ENCODE measurements at places on chromosomes 5 and 9.

DNA sequence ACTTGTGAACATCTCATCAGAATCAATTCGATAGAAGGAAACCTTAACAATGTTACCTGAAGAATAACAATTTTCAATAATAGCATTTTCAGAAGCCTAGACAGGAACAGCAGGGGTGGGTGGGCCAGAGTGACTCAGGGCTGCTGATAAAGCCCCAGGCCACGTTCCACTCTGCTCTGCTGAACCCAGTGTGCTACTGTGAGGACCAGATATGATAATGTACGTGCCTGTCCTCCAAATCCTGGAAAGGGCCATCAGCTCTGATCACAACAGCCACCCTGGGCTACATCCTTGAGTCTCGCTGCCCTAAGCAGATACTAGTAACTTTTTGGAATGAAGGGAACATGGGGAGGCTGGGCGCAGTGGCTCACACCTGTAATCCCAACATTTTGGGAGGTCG lies 91.3 kb downstream of the PRRT1B start:
- no peak for DNase-seq

GRCh38 chr5:141199359-141200235 lies at the start of gene PCDHB11:
Gene PCDHB11, plus strand, starts transcription at chr5:141199627. Its CDS starts 148 bp downstream, at chr5:141199775.
- no peak for DNase-seq

GRCh38 chr5:1387059-1387755 lies 42.3 kb upstream of the CLPTM1L start:
- DNase-seq, result no peak

DNA sequence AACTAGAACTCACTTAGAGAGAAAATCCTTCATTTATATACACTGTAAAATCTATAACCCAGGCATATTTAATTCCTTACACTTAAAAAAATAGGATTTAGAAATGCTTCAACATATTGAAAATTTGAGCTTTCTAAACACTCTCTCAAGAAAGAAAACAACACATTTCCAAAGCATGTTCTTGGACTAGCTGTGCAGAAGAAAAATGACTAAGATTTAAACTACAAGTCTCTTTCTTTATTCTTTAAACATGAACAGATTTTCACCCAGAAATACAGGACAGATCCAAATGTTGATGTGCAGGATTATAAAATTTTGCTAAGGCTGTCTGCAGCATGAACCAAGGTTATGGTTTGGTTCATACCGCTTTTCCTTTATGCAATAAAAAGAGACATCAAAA lies 77.7 kb upstream of the TUSC1 start:
- no peak for DNase-seq

DNA sequence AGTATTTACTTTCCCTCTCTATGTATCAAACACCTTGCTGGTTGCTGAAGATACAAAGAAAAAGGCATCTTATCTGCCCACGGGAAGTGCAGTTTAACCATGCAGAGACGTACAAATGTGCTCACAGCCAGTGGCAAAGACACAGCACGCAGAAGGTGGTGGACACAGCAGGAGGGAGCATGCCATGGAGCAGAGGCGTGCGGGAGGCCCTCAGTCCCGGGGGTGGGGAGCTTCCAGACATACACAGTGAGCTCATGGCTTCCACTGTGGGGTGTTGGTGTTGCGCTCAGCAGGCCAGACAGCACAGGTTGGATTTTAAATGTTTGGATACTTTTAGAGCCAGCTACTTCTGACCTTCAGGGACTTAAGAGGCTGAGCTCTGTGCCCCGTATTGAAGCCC lies 8.8 kb upstream of the BARX1 start:
- DNase-seq, result no peak

DNA sequence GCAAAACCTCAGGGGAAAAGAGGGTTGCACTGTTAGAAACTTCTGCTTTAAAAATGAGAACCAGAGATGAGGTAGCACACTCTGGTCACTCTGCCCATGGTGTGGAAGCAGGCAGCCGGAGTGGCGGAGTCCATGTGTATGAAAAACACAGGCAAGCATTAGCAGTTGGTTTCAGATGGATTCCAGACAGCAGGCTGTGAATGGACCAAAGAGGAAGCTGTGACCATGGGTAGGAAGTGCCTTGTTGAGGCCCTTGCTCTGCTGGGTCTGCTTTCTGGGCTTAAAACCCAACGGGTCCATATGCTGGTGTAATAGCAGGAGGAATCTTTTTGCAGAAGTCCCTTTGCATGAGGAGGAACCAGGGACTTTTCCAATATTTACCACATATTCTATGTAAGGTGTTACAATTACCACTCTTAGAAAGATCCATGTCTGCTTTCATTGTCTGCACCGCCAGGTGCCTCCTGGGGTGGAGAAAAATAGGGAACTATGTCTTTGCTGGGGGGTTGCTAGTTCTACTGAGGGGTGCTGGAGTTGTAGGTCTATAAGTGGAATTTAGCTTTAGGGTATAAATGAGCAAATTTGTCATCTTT lies 77.0 kb downstream of the ANKRD55 start:
- DNase-seq, result no peak

- no peak for DNase-seq
Measured at GRCh38 chr9:109319017-109319625, 1.7 kb downstream of the EPB41L4B start.

DNA sequence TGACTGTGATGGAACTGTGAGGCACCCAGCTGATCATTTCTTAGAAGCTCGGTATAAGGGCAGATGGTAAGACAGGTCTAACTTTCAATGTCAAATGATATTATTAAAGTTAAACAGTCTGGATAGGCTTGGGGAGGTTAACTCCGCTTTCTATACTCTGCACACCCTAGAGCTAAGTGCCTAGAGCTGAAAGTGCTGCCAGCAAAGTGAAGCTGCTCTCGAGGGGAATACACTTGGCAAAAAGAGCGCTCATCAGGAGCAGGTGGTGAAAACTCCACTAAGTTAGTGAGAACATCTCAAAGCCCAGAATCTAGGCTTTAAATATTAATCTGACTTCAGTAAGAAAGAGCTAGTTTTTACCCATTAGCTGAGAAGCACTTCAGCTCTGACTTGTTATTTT lies 349.6 kb upstream of the SLC30A5 start:
- DNase-seq, result no peak

DNA sequence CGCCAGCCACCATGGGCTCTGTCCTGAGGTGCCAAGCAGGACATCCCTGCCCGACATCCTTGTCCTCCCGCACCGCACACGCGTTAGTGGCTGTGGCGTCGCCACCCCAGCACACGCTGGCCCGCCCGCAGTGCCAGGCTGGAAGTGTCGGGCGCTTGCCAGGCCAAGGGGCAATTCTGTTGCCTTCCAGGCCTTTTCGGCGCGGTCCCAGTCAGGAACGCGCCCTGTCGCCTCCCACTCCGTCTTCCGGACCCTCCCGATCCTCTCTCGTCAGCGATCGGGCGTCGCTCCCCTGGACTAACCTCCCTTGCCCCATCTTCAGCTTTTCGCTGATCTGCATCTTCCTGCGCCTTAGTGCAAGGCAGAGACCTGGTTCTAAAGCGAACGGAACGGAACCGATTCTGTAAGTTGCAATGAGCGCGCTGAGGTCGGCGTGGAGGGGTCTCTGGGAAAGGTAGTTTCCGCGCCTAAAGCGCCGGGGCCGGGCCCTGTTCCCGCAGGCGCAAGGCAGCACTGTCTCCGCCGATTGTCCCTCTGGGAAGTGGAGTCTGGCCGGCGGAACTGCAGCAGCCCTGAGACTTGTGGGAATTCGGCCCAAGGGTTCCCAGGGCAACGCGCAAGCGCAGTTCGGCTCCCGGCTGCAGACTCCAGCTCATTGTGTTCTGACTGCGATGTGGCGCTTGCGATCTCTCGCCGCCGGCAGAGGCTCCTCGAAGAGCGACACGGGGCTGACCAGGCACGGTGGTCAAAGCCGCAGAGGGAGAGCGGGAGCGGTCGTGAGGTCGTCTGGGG lies at the start of gene ZNF454:
TSS of gene ZNF454 (plus strand) at position 630 of the 792 bp plus-strand sequence. CDS start 1,594 bp downstream, outside the sequence.
- DNase-seq, result no peak

- no peak for DNase-seq
Measured at GRCh38 chr5:157842787-157843186, 16.2 kb downstream of the CLINT1 start.

DNA sequence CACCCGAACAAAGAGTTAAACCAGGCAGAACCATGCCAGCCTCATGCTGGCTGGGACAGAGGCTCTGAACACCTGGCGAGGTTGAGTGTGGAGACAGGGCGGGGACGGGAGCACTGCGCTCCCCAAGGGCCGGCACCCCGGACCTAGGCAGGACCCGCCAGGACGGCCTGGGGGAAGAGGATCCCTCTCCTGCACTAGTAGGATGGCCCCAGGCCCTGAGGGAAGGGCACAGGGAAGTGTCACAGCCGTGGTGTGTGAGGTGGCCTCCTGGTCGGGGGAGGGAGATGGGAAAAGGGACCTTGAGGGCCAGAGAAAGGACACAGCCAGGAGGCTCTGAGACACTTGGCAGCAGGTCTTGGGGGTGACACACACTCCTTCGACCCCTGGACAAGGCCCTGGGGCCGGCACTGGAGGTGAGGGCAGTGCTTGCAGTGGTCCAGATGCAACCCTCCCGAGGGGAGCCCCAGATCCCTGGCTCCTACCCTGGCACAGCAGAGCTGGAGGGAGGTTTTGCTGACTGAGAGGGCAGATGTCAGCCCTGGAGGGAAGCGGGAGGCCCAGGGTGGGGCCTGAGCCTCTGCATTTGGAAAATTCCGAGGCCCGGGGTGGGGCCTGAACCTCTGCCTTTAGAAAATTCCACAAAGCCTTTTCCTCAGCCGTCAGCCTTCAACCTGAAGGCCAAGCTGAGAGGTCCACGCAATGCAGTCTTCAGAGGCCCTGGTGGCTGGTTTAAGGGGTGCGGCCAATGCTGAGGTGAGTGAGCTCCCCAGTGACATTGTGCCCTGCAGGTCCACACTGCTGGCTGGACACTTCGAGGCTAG lies 24.8 kb upstream of the TERT start:
- DNase-seq, result no peak

DNA sequence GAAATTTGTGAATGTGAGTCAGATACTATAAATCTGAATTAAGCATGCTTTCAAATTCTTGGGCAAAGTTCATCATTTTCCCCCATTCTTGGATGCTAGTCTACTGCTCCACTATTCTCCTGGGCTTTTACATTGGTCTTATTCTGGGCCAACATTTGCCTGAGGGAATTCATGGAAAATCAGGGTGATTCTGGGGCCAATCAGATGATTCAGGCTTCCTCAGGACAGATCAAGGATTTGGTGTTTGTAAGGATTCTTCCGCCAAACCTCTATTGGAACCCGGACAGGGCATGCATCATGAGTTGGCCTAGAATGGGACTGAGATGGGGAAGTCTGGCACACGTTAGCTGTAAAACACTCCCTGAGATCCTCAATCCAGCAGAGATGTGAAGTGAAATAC lies 113.8 kb downstream of the MEF2C start:
- no peak for DNase-seq

All from activated CD8-positive, alpha-beta memory T cell treated with anti-CD3 and anti-CD28 coated beads for 48 hours (primary cell).